Lung (tissue), 17 donors: ENCODE measurements at places on chromosomes 2 and 18. TPM values are rescaled to one million over a fixed set of nuclear protein-coding genes. Genes with fewer than 3 reads are reported as not detected.
A peak's percentile ranks its signal among the peaks of the same experiment; 100 is the strongest.

GRCh38 chr18:28735731-28736130 lies 558.8 kb upstream of the CDH2 start:
- H3K36me3 ChIP-seq: no peaks in the 10 kb centered on the region
- H3K4me3 ChIP-seq: no peak overlapping the region
- H3K27ac ChIP-seq: no peak overlapping the region
- H3K4me1 ChIP-seq: no peaks in the 10 kb centered on the region
- DNase-seq: peak; percentile 1
- H3K27me3 ChIP-seq: no peaks in the 10 kb centered on the region

DNA sequence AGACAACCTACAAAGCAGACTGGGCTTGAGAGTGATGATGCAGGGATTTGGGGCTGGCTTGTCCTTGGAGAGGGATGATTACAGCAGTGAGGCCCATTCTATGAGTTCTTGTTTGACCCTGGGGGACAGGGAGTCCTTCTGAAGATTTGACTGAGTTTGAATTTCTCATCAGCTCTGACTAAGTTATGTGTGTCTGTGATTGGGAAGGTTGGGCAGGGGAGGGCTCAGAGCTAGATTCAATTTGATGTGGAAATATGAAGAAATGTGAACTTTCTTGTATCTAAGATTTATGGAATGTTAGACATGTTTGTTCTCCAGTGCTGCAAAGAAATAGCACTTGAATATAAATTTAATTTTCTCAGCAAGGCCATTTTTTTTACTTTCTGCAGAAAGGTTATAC lies 19.9 kb upstream of the IL1R2 start:
- no peak for DNase-seq
- H3K27ac ChIP-seq: no peak overlapping the region
- H3K4me1 ChIP-seq: peaks cover 20% of the 10 kb centered on the region
- H3K4me3 ChIP-seq: no peak overlapping the region
- no peaks in the 10 kb centered on the region for H3K36me3 ChIP-seq

DNA sequence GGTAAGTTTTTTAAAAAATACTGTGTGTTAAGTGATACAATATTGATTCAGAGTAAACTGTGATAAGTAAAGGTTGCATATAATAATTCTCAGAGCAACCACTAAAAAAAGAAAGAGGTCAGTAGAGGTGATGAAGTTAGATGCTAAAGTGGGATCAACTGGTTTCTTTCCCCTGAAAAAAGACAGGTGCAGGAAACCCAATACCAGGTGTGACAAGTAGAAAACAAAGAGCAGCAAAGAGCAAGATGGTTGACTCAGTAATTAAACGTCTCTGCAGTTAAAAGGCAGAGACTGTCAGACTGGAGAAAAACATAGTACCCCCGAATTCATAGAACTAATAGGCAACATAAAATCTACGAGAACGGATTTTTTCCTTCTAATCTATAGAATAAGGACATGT lies 128.3 kb downstream of the ATP9B start:
- H3K4me1 ChIP-seq: no peaks in the 10 kb centered on the region
- peaks cover 6% of the 10 kb centered on the region for H3K36me3 ChIP-seq
- no peak overlapping the region for H3K4me3 ChIP-seq
- DNase-seq: no peak
- H3K27me3 ChIP-seq: no peaks in the 10 kb centered on the region
- H3K27ac ChIP-seq: no peak overlapping the region

Gene SLC5A7
- total RNA-seq: 0.48 TPM

DNA sequence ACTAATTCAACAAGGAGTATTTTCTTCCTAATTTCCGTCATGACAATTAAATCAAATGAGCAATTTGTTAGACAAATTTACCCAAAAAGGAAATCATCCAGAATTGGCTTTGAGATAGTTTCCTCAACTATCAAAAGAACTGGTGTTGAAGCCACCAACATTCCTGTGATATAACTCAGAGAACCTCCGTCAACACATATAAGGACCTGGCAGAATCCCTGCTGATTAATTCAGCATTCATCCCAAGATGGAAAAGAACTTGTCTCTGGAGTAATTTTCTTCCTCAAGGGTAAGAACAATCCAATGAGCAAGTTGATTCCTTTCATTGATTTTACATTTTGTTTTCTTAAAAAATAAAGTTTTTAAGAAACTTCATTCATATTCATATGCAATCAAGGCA lies 62.0 kb downstream of the MBD2 start:
- no peaks in the 10 kb centered on the region for H3K4me1 ChIP-seq
- no peak for DNase-seq
- no peaks in the 10 kb centered on the region for H3K27me3 ChIP-seq

- no peak overlapping the region for H3K27ac ChIP-seq
- no peak overlapping the region for H3K4me3 ChIP-seq
- H3K36me3 ChIP-seq: peaks cover 8% of the 10 kb centered on the region
- no peak for DNase-seq
Measured at GRCh38 chr2:190893157-190893556, 12.5 kb downstream of the GLS start.

Gene IL36G
- not detected for total RNA-seq

- no peak overlapping the region for H3K4me3 ChIP-seq
- H3K4me1 ChIP-seq: no peaks in the 10 kb centered on the region
- H3K27me3 ChIP-seq: no peaks in the 10 kb centered on the region
Measured at GRCh38 chr2:221911890-221912289, 339.8 kb upstream of the EPHA4 start.

DNA sequence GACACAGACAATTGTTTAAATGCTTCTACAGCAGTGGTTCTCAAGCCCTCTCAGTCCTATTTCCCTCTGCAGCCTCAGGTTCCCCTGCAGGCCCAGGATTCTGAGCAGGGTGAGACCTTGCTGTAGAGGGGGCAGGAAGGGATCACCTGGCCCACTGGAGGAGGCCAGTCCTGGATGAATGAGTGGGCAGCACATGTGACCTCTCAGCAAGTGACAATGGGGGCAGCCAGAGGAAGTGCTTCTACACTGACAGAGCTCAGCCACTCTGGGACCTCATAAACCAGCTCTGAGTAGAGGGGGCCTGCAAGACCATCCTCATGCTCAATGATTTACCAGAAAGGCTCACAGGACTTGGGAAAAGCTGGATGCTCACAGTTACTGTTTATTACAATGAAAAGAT lies 63.2 kb downstream of the ASB1 start:
- no peak overlapping the region for H3K27ac ChIP-seq
- DNase-seq: no peak
- H3K36me3 ChIP-seq: no peaks in the 10 kb centered on the region
- no peak overlapping the region for H3K4me3 ChIP-seq

GRCh38 chr2:27583390-27583915 lies 611 bp downstream of the ZNF512 start:
- H3K4me3 ChIP-seq: peak overlapping the region; percentile 68
- H3K27ac ChIP-seq: peak overlapping the region; percentile 24
- DNase-seq: peak; percentile 22
- H3K4me1 ChIP-seq: no peaks in the 10 kb centered on the region

DNA sequence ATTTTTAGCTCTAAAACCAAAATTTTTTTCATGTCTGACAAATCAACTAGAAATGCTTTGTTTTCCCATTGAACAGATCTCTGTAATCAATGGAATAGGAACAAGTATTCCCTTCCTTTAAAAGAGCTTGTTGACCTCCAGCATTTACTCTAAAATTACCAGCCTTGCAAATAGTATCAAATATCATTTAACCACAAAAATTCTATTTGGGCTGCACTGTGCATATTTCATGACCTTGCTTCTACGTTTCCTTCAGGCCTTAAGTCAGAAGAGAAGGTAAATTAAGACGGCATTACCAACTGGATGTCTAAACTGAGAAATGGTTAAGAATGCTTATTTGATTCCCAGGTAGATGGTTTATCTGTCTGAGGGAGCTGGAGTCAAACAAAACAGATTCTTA lies 33.3 kb upstream of the NRXN1 start:
- H3K27me3 ChIP-seq: no peaks in the 10 kb centered on the region
- no peak overlapping the region for H3K4me3 ChIP-seq
- no peaks in the 10 kb centered on the region for H3K36me3 ChIP-seq
- no peak overlapping the region for H3K27ac ChIP-seq
- no peak for DNase-seq
- H3K4me1 ChIP-seq: no peaks in the 10 kb centered on the region

GRCh38 chr2:65292461-65293011 lies 64.9 kb downstream of the ACTR2 start:
- no peak for DNase-seq
- no peaks in the 10 kb centered on the region for H3K36me3 ChIP-seq
- H3K4me3 ChIP-seq: no peak overlapping the region
- H3K27me3 ChIP-seq: no peaks in the 10 kb centered on the region

- DNase-seq: no peak
- H3K4me1 ChIP-seq: no peaks in the 10 kb centered on the region
- H3K27ac ChIP-seq: no peak overlapping the region
- H3K36me3 ChIP-seq: no peaks in the 10 kb centered on the region
- H3K27me3 ChIP-seq: no peaks in the 10 kb centered on the region
Measured at GRCh38 chr2:160551259-160551658, 57.7 kb upstream of the RBMS1 start.

DNA sequence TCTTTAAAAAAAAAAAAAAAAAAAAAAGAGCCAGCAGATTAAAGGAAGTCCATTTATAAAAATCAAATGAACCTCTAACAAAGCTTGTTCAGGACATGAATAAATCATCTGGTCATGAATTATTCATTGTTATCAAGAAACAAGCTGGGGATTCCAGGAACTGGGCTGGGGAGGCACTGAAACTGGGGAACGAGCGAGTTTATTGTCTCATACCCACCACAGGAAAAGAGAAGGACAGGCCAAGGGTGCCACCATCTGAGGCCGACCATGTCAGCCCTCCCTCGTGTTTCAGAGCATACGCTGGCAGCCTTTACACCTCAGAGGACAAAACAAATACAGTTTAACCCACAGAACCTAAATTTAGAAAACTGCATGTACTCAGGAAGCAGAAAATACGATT lies 164.2 kb downstream of the VWC2L start:
- no peaks in the 10 kb centered on the region for H3K27me3 ChIP-seq
- no peaks in the 10 kb centered on the region for H3K4me1 ChIP-seq
- DNase-seq: no peak
- H3K27ac ChIP-seq: no peak overlapping the region
- H3K4me3 ChIP-seq: no peak overlapping the region

Gene LYPD6
- 0.80 TPM for total RNA-seq

Gene MAPRE3
- 34.1 TPM for total RNA-seq

Gene GBX2
- total RNA-seq: not detected

- no peaks in the 10 kb centered on the region for H3K27me3 ChIP-seq
- peak; percentile 66 for DNase-seq
- H3K36me3 ChIP-seq: peaks cover 8% of the 10 kb centered on the region
Measured at GRCh38 chr2:160271171-160272086, 71.4 kb upstream of the ITGB6 start.

GRCh38 chr2:148545390-148546256 lies 98.9 kb upstream of the EPC2 start:
- no peaks in the 10 kb centered on the region for H3K27me3 ChIP-seq
- DNase-seq: no peak
- H3K4me1 ChIP-seq: no peaks in the 10 kb centered on the region
- H3K27ac ChIP-seq: no peak overlapping the region

Gene PLEKHH2
- 311 TPM for total RNA-seq

GRCh38 chr18:48885924-48886400 lies 64.8 kb downstream of the SMAD7 start:
- H3K36me3 ChIP-seq: no peaks in the 10 kb centered on the region
- H3K27ac ChIP-seq: no peak overlapping the region
- no peak for DNase-seq
- H3K4me1 ChIP-seq: no peaks in the 10 kb centered on the region

DNA sequence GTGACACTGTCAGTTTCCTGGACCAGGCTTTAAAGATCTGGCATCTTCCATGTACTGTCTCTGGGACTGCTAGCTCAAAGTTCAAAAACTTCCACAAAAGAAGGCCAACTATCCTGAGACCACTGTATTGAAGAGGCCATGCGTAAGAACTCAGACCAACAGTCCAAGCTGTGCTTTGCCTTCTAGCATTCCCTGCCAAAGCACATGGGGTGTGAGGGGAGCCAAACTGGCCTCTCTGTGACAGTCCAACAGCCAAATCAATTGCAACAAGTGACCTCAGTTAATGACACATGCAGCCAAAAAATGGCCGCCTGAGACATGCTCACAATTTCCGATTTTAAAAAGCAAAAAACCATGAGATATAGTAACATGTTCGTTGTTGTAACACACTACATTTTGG lies 160.3 kb upstream of the CDH19 start:
- H3K4me1 ChIP-seq: no peaks in the 10 kb centered on the region
- no peak overlapping the region for H3K27ac ChIP-seq
- H3K4me3 ChIP-seq: no peak overlapping the region
- DNase-seq: peak; percentile 73
- no peaks in the 10 kb centered on the region for H3K36me3 ChIP-seq
- H3K27me3 ChIP-seq: no peaks in the 10 kb centered on the region

Gene SERPINB12
- not detected for total RNA-seq

DNA sequence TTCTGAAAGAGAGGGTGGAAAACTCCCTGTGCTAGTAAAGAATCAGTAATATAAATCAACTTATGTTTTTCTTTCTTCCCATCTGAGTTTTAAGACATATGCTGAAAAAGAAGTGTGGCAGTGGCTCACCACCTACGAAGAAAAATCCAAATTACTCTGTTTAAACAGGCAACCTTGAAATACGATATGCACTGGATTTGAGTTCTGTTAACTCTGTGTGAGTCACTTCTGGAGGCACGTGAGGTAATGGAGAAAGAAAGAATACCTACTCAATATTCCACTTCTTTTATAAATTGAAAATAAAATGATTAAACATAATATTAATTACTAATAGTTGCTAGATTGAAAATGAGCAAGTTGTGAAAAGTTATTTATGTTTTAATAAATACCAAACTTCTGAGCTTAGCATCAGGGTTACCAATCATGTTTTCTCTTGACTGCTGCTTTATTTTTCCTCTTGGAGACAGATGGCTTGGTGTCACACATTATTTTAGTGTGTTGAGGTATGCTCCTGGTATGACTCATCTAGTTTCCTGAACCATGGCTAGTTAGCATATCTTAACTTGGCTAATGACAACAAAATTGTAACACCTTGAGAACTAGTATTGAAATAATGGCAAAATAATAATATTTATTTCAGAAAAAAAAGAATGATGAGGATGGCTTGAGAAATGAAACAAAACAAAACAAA lies 1705.5 kb upstream of the PIK3C3 start:
- no peaks in the 10 kb centered on the region for H3K36me3 ChIP-seq
- no peaks in the 10 kb centered on the region for H3K27me3 ChIP-seq
- no peaks in the 10 kb centered on the region for H3K4me1 ChIP-seq
- H3K27ac ChIP-seq: no peak overlapping the region

Gene PLB1
- 8.0 TPM for total RNA-seq

DNA sequence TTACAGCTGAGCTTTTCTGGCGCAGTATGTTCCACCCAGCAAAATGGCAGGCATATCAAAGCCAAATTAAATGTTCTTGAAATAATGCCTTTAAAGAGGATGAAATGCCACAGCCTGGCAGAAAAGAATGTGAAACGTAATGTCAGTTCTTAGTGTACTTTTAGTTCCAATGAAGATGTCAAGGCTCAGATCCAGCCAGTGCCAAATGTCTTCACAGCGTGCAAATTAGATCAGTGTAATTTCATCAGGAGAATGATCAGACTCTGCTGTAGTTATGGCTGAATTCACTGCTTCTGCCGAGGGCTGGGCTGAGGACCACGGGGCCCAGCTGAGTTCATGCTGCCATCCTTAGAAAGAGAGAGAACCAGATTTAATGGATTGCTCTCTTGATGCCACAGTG lies 78.7 kb upstream of the ITGA4 start:
- DNase-seq: no peak
- no peak overlapping the region for H3K27ac ChIP-seq
- no peaks in the 10 kb centered on the region for H3K27me3 ChIP-seq
- H3K4me3 ChIP-seq: no peak overlapping the region

GRCh38 chr2:47251404-47251675 lies 96.2 kb upstream of the STPG4 start:
- H3K36me3 ChIP-seq: no peaks in the 10 kb centered on the region
- H3K27ac ChIP-seq: no peak overlapping the region
- no peak for DNase-seq
- no peaks in the 10 kb centered on the region for H3K27me3 ChIP-seq
- no peaks in the 10 kb centered on the region for H3K4me1 ChIP-seq
